Naive thymus-derived CD8-positive, alpha-beta T cell (primary cell): ENCODE measurements at places on chromosomes 16 and 17. TPM values are rescaled to one million over a fixed set of nuclear protein-coding genes. Genes with fewer than 3 reads are reported as not detected.
A peak's percentile ranks its signal among the peaks of the same experiment; 100 is the strongest.

The CCL17 gene
- polyA plus RNA-seq: not detected

DNA sequence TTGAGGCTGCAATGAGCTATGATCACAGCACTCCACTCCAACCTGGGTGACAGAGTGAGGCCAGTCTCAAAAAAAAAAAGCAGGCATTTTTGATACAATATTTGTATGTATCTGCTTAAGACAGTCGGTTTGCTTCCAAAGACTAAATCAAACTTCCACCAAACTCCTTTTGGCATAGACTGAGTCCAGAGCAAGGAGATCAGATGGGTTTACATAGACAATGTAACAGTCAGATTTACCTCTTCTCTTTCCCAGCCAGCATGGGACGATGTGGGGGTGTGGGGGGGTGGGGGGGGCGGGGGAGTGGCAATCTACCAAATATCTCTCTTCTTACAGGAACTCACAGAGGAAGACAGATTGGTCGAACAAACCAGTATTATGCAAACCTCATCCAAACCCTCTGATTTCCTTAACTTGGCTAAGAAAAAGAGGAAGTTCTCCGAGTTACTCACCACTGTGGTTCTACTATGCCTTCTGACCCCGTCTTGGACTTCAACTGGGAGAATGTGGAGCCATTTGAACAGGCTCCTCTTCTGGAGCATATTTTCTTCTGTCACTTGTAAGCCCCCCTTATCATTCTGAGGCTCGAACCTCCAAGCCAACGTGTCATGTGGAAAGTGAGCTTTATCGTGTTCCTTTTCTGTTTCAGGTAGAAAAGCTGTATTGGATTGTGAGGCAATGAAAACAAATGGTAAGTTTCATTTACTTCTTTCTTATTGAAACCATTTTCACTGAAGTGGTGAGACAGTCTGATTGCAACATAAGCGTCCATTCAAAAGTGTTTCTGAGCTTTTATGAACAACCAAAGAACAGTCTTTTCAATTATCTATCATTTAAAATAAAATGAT lies at the start of gene MILR1:
Gene MILR1, plus strand, starts transcription at position 451 of the 848 bp plus-strand sequence. Its CDS starts 54 bp downstream, at position 505.
- no peak within 1 kb of the TSS for H3K27ac ChIP-seq
- no peaks in the 10 kb centered on the region for H3K36me3 ChIP-seq
- H3K4me1 ChIP-seq: peaks cover 9% of the 10 kb centered on the region
- peak within 1 kb of the TSS; percentile 47 for H3K4me3 ChIP-seq
- DNase-seq: no peak

DNA sequence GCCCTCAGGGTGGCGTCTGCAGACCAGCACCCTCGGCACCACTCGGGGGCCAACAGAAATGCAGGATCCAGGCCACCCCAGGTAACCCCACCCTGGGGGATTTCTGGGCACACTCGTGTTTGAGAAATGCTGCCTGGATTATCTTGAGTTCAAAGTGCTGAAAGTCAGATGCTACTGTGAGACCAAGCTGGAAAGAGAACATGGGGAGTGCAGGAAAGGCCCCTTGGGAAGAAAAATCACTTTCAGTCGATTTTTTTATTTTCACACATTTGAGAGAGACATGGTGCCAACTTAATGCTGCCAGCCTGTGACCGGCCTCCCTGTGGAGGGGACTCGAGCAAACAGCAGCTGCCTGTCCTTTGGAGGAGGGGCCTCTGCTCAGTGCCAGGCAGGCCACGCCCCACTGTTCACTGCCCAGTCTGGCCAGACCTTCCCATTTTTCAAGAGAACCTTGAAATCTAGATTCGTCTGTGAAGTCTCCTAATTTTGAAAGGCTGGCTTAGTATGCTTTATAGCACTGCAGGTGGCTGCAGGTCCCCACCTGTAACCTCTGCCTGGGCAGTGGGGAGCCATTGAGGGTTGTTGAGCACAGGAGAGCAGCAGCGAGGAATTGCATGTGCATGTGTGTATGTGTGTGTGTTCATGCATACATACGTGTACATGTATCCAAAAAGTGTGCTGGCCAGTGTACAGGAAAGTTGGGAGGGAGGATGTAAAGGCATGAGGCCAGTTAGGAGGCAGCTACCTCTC lies 70.7 kb upstream of the PLCG2 start:
- H3K27ac ChIP-seq: no peak overlapping the region
- peaks cover 7% of the 10 kb centered on the region for H3K36me3 ChIP-seq
- no peak overlapping the region for H3K4me3 ChIP-seq
- DNase-seq: no peak

The ERN2 gene
- polyA plus RNA-seq: not detected

DNA sequence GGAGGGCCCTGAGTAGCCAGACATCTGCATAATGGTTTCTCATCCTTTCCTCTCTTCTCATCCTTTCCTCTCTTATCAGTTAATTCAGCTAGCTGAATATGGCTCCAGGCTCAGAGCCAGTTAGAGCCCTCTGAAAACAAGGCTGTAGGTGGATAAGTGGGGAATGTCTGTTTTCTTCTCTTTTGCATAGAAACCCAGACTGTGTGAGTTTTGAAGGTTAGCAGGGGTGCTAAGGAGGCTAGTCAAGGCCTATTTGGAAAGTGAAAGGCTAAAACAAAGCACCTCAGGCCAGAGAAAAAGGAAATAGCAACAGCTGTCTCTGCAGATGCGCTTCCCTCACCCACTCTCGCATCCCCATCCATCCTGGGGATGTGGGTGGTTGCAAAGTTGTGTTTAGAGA lies 420.9 kb downstream of the SHISA9 start:
- no peak overlapping the region for H3K27ac ChIP-seq
- H3K4me1 ChIP-seq: no peaks in the 10 kb centered on the region
- H3K36me3 ChIP-seq: no peaks in the 10 kb centered on the region
- DNase-seq: no peak
- no peak overlapping the region for H3K4me3 ChIP-seq

The CHMP6 gene
- 43.2 TPM for polyA plus RNA-seq

- DNase-seq: no peak
- no peaks in the 10 kb centered on the region for H3K27me3 ChIP-seq
- H3K27ac ChIP-seq: no peak overlapping the region
- H3K4me1 ChIP-seq: no peaks in the 10 kb centered on the region
Observed at GRCh38 chr16:51876934-51877333, 670.0 kb downstream of the TOX3 start.
